ENCODE measurements at places on chromosomes 11 and 22.

DNA sequence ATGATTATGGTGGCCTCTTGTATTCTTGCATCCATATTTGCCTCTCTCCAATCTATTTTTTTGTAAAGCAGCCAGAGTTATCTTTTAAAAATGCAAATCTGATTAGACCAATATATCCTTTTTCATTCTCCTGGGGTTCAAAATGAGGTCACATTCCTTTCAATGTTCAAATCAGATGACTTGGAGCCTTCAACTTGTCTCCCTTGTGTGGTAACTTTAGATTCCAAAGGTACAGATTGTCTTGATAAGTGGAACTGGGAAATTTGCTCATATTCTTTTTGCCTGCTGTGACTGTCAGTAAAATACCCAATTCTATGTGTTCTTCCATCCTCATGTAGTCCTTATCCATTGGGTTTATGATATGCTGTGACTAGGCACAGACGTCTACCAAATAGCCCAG is 15.1 kb upstream of the CAPRIN1 start:
- DNase-seq, result no peak

DNA sequence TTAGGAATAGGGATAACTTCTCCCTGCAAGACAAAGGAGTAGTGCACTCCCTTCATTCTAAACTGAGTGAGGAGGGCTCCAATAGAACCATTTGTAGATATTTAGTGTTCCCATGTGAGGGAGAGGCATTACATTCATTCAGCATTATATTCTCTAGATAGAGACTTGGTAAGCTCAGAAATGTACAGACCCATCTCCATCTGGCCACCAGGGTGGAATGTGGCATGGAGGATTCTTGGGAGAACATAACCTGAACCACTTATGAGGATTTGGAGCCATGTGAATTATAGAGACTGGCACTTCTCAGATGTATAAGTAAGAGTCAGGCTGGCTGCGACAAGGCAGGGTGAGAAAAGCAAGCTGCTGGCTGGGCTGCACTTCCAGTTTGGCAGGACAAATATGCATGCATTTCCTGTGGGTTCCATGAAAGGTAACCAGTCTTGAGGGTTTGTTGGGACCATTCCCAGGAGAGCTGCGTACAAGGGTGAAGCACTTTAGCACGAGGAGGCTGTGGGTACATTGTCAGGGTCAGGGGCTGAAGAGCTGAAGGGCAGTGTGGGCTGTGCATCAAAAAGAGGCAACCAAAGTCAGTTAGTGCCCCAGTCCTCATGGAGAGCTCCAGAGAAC is 9.2 kb downstream of the RRP8 start:
- DNase-seq, result no peak

GRCh38 chr11:57332694-57333440 is 2.8 kb downstream of the SSRP1 start:
- DNase-seq, result no peak

DNA sequence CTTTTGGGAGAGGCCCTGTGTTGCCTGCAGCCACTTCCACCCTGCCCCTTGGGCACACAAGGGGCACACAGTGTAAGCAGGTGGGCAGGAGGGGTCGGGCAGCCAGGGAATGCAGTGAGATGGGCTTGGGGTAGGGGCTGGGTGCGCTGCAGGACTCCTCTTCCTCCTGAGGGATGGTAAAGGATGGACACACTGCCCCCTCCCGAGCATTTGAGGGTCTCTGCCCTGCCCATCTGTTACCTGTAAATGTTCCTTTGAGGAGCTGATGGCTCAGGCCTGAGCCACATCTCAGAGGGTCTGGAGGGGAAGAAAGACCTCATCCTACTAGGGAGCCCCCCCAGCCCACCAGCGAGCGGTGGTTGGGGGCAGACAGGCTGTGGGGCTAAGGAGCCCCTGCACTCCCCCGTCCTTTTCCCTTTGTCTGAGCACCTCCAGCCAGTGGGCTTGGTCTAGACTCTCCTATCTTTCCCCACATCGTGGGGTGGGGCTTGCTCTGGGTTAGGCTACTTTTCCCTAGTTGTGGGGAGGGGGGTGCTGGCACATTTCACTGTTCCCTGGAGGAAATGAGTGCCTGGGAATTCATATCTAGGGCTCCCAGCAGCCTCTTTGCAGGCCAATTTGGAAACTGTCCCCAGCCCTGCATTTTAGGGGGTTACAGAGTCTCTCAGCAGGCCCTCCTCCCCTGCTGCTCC is 1.7 kb upstream of the TSSC4 start:
- no peak for DNase-seq

- no peak for DNase-seq
Observed at GRCh38 chr11:100640646-100641045, 46.4 kb upstream of the ARHGAP42 start.

DNA sequence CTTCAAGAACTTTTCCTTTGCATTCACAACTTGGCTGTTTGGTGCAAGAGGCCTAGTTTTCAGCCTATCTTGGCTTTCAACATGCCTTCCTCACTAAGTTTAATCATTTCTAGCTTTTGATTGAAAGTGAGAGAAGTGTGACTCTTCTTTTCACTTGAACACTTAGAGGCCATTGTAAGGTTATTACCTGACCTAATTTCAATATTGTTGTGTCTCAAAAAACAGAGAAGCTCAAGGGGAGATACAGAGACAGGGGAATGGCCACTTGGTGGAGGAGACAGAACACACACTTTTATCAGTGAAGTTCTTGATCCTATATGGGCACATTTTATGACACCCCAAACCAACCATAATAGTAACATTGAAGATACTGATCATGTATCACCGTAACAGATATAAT is 532.3 kb downstream of the DLG2 start:
- DNase-seq, result no peak

DNA sequence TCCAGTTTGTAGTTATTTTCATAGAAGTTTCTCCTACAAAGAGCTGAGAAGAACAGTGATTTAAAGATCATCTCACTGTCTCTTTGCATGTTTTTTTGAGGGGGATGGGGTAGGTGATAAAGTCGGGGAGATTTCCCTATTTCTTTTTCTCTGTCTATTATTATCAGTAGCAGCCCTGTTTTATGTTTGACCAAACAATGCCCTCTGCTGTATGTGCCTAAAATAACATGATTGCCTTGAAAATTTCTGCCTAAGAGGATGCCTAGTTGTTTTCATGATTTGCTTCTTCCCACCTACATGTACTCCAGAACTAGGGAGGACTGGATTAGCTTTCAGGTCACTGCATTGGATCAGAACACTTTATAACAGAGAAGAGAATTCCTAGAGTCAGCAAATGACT is 1330.2 kb downstream of the LRRC4C start:
- DNase-seq, result peak; percentile 50

DNA sequence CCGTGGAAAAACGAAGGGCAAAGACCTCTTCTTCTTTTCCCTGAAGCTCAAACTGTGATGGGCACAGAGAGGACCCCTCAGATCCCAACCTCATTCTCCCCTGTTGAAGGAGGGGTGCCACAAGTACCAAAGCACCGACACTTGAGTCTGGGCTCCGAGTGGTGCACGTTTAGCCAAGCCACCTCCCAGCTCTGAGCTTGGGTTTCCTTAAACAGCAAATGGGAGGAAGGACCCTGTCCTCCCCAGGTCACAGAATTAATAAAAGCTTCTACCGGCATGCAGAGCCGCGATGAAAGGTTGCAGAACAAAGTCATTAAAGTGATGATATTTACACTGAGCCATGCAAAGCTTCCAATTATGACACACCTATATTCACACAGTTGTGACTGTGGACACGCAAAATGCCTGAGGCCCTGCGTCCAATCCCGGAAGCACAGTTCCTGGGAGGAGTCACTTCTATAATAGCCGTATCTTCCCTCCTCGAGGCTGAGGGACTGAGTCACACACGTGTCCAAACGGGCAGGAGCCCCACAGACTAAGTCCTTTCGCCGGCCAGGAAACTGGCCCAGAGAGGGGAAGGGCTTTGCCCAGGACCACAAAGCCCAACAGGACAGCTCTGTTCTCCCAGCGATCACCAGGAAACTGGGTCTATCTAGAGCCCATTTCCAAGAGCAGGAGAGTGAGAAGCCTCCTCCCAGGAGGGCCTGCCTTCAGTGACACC is 922 bp upstream of the CSNK1E start:
- peak; percentile 59 for DNase-seq

- DNase-seq, result no peak
Observed at GRCh38 chr22:22696104-22696503, 51.7 kb downstream of the GGTLC2 start.

GRCh38 chr11:96299155-96299888 is 43.7 kb downstream of the MAML2 start:
- no peak for DNase-seq

- no peak for DNase-seq
Observed at GRCh38 chr22:42868751-42869251, 11.7 kb upstream of the ARFGAP3 start.

GRCh38 chr22:28246397-28246796 is 327.3 kb upstream of the PITPNB start:
- no peak for DNase-seq

GRCh38 chr11:130063451-130063850 is 6.2 kb upstream of the APLP2 start:
- DNase-seq, result no peak

- DNase-seq, result no peak
Observed at GRCh38 chr11:117820071-117820470, 4.5 kb downstream of the FXYD2 start.

DNA sequence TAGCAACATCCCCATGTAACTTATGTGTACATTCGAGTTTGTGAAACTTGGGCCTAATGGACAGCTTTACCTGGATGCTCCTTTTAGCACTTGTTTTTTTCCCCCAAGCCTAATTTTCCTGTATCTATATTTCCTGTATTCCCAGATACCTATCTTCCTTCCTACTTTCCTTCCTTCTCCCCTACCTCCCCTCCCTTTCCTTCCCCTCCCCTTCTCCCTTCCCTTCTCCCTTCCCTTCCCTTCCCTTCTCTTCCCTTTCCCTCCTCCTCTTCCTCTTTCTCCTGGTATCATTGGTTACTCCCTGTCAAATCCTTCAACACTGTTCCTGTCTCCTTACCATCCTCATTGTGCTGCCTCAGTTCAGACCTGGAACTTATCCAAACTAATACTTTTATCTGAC is 111.8 kb downstream of the HIPK3 start:
- no peak for DNase-seq

GRCh38 chr11:30447058-30447640 is 124.2 kb downstream of the ARL14EP start:
- DNase-seq, result no peak

GRCh38 chr11:110829873-110830272 is 117.6 kb upstream of the ARHGAP20 start:
- no peak for DNase-seq

DNA sequence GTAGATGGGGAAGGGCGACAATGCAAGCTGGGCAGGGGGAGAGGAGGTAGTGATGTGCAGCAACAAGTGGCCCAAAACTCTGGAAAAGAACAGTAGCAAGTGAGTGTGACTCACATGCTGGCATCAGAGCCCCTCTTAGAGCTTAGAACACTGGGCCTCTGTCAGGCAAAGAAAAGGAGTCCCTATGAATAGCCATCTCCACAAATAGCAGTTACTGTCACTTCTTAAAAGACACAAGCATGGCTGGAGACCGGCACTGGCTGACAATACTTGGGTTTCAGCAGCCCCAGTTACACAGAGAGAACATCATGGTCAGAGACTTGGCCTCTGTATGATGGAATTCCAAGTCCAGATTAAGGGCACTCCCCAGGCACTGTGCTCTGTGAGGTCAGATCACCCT is 58.2 kb downstream of the PRCP start:
- DNase-seq, result no peak

- DNase-seq, result no peak
Observed at GRCh38 chr11:2653930-2654739, 45.7 kb downstream of the KCNQ1OT1 start.

DNA sequence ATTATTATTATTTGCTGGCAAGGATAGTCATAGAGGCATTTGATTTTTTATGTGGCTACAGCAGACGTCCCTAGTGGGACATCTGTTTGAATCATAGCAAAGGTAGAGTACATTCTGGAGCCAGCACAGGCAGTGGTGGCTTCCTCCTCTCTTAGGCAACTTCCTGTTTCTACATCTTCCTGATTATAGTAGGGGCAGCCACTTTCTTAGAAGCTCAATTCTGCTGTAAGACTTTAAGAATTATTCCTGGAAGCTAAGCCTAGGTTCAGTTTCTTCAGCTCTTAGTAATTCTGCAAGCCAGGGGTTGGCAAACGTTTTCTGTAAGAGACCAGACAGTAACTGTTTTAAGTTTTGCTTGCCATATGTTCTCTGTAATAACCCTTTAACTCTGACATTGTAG is 129.3 kb upstream of the TENM4 start:
- no peak for DNase-seq

DNA sequence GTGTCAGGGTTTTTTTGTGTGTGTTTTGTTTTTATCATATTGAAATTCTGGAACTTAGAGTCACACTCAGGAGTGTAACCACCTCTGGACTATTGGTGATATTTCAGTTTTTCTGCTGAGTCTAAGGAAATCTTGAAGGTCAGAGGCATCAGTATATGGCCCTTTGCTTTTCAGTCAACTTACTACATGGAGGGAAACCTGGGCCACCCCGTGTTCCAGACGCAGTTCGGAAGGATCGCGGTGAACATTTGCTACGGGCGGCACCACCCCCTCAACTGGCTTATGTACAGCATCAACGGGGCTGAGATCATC is 19.9 kb downstream of the UPB1 start:
- no peak for DNase-seq

DNA sequence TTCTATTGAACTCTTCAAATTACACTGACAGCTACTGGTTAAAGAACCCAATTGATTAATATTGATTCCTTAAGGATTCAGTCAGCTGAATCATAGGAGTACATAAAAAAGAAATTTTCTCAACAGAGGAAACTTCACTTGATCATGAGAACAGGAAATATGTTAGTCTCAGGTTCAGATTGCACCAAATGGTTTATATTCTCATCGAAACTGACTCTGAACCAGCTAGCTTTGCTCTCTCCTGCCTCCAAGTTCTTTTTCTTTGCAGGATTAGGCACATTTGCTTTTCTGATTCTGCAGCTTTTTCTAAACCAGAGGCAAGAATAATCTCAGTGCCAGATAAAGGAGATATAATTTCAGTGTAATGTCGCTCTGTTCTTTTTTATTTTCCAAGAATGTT is 33.2 kb upstream of the CTSC start:
- DNase-seq, result no peak

GRCh38 chr11:55942785-55943392 is 6.7 kb upstream of the OR5I1 start:
- DNase-seq, result no peak

- DNase-seq, result no peak
Observed at GRCh38 chr22:46754110-46754799, 8.2 kb upstream of the TBC1D22A start.

DNA sequence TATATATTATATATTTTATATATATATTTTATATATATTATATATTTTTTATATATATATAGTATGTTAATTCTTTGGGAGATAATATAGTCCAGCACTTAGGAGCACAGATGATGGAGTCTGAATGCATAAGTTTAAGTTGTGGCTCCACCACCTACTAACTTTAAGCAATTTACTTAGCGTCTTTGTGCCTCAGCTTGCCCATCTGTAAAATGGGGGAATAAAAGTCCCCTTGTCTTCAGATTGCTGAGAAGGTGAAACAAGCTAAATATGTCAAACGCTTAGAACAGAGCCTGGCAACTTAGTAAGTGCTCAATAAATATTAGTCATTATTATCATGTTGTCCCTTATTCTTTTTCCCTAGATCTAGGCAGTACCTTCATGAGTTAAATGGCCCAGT is 27.5 kb downstream of the DSCAML1 start:
- DNase-seq, result no peak
